ENCODE measurements at places on chromosomes 12 and 14.

DNA sequence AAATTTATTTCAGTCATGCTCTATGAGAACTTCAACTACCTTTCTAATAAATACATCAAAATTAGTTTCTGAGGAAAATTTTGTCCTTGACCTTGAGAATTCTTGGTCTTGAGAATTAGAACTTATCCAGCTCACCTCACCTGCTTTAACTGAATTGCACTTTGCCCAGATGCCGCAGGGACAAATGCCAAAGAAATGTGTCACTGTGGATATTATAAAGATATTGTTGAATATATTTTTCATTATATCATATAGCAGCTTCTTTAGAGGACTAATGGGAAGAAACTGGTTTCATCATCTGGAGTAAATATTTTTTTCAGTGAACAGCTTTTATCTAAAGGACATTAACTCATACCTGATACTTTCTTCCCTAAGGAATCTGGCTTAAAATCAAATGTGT, 54.1 kb downstream of the LRP6 start:
- no peak for DNase-seq

DNA sequence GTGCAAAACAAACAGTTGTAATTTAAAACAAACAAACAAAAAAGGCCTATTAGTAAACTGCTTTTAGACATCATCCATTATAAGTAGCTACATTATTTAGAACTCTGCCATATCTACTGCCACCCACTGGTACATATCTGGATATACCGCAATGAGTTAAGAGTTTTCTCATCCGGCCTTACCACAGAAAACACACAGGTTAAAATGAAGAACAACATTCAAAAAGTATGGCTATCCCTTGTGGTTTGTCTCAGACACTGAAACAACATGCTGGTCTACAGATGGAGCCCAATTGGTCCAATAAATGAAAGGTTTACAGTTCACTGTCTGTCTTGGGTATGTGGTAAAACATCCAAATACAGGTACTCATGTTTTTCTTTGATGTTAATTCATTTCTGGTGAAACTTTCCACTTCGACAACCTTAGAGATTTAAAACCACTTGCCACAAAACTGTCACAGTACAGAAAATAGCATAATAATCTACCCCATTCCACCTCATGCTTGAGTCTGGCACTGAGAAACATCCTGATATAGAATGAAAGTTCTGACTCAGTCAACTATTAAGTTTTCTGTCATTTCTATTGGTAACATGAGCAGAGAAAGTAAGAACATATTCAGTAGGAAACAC, 354.3 kb downstream of the CEP128 start:
- DNase-seq = no peak

GRCh38 chr12:28933864-28934527, 215.1 kb upstream of the FAR2 start:
- DNase-seq = no peak

DNA sequence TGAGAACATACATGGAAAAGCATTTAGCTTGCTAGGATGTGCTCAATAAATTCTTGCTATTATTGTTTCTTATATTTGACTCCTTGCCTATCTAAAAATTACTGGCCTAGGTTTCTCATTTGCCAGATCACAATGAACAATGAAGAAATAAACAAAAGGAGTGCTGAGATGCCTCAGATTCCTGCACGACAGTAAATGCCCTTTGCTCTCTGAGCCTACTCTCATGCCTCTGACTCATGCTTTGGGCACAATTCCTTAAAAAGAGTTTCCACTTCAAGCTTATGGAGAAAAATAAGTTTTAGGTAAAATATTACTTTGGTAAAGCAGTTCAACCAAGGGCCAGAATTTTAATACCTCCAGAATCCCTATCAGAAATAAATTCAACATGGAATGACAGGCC, 30.9 kb downstream of the GRIN2B start:
- no peak for DNase-seq

DNA sequence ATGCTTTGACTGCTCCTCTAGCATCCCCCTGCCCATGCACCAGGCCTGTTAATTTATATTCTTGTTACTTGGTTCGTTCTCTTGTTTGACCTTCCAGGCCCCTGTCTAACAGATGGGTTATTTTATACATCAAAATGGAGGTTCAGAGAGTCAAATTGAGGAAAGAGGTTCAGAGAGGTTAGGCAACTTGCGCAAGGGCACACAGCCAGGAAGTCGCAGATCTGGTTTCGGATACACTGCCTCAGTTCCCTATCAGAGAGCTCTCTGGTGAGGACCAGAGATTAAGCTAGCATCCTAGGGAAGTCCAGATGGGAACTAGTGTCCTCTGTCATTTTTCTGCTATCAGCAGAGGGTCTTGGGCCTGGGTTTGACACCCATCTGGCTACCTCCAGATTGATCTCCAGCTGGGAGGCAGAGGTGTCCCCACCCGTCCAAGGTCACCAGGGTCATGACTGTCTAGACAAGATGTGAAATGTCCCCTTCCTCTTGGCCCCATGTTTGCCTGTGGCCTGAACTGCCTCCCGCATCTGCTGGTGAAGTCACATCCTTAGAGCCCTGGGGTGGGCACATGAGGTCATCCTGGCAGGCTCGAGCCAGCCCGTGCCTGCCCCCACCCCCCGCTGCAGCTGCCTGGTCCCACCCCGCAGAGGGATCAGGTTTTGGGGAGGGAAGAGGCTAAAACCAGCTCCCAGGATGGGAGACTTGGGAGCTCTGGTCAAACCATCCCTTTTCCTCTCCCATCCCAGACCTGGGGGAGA, 84.3 kb upstream of the NCOR2 start:
- DNase-seq = no peak

GRCh38 chr12:94586589-94587259, 63.6 kb downstream of the TMCC3 start:
- no peak for DNase-seq

DNA sequence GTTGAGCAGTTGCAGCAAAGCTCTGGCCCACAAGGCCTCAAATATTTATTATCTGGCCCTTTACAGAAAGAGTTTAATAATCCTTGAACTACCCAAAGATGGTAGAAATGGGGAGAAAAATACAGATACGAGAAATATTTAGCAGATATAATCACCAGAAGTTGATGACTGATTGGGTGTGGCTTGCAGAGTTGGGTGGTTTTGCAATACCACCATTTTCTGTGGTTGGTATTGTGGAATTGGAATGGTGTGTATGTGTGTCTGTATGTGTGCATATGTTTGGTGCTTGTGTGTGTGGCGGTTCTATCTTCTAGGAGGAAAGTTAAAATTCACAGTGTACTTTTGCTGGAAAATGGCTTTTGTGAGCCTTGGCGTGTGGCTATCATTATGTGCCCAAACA, 85.4 kb upstream of the MANSC4 start:
- DNase-seq = no peak

GRCh38 chr14:47200740-47201139, 474.7 kb downstream of the MDGA2 start:
- DNase-seq = no peak

DNA sequence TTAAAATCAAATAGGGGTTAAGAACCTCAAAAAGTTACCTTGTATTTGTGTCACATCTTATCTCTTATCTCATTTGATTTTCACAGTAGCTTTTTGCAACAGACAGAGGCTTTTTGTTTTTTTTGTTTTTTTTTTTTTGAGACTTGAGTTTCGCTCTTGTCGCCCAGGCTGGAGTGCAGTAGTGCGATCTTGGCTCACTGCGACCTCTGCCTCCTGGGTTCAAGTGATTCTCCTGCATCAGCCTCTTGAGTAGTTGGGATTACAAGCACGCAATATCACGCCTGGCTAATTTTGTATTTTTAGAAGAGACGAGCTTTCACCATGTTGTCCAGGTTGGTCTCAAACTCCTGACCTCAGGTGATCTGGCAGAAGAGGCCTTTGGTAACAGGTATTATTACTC, 25.7 kb downstream of the RDH12 start:
- no peak for DNase-seq

GRCh38 chr12:110289044-110289710, 8.1 kb downstream of the ATP2A2 start:
- no peak for DNase-seq

GRCh38 chr14:91934554-91935285, 12.8 kb downstream of the FBLN5 start:
- no peak for DNase-seq

DNA sequence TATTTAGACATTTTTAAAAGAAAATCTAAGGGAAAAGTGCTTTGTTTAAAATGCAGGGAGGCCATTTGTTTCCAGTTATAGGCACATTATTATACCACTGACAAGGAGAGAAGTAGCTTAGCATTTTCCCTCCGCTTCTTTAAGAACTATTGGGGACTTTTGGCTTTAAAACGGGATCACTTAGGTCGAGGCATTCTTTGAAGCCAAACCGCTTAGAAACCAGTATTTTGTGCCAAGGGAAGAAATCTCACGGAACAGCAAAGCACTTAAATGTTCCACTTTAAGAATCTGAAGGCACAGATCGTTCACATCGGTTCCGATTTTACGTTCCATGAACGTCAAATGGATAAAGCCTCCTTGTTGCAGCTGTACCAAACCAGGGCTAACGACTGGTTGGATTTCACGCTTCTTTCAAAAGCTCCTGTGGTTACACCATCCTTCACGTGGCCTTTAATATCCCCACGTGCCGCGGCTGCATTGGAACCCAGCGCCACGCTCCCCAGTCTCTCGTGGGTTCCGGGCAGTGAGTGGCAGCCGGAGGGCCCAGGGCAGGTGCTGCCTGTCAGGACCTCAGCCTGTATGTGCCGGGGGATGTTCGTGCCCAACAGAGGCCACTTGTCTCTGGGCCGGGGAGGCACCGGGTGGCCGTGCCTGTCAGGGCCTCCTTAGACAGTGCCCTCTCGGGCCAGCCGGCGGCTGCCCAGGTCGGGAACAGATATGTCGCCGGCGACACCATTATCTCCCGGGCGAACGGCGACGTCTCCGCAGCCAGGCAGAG, 195.4 kb downstream of the KIF26A start:
- DNase-seq = peak; percentile 63

DNA sequence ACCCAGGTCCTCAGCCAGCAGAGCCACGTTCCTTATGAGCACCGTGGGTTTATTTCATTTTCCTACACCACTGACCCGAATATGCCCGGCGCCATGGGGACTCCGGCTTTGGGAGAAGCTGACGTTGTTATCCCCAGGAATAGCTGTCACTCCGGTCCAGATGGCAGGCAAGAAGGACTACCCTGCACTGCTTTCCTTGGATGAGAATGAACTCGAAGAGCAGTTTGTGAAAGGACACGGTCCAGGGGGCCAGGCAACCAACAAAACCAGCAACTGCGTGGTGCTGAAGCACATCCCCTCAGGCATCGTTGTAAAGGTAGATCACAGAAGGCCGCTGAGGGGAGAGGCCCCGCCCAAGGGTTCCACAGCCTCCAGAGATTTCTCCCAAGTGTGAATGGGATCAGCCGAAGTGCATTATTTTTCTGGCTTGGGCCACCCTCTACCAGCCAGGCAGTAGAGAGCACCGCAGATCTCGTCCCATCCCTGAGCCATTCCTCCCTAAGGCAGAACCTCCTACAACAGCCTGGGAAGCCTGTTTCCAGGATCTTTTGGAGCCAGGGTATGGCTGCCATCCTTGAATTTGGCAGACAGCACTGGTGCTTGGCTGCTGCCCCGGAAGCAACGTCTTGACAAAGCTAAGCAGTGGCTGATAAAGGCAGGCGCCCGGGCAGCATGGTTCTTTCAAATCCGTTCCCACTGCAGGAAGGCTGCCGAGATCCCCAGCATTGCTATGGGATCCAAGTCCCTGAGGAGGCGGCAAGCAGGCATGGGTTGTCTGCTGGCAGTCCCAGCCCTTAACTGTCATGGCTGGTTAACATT, 17.8 kb downstream of the CDK2AP1 start:
- no peak for DNase-seq

DNA sequence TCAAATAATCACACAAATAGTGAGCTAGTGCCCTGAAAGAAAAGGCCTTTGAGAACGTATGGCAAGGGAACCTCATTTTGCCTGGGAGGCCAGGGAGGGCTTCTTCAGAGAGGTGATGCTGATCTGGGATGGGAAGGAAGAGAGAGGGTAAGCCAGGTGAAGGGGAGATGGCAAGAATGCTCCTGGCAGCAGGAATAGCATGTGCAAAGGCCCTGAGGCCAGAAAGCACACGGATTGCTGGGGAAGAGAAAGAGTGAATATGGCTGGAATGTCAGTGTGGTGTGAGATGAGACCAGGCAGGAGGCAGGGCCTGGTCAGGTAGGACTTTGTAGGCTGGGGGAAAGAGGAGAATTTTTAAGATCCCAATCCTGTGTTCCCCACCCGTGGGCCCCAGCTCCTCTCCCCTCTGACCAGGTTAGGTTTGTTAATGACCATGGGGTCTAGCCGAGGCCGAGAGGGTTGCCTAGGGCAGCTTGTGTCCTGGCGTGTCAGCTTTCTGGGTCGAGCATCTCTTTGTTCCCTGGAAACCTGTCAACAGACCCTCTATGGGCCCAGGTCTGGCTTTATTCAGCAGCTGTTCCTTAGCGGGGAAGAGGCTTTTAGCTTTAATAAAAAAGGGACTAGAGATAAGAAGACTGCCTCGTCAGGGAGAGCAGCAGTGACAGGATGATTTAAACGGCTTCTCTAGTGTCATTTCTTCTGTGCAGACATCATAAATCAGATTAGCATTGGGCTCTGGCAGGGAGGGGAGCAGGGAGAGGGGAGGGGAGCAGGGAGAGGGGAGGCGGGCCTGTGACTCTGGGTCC, 123.4 kb downstream of the ADCK1 start:
- no peak for DNase-seq

DNA sequence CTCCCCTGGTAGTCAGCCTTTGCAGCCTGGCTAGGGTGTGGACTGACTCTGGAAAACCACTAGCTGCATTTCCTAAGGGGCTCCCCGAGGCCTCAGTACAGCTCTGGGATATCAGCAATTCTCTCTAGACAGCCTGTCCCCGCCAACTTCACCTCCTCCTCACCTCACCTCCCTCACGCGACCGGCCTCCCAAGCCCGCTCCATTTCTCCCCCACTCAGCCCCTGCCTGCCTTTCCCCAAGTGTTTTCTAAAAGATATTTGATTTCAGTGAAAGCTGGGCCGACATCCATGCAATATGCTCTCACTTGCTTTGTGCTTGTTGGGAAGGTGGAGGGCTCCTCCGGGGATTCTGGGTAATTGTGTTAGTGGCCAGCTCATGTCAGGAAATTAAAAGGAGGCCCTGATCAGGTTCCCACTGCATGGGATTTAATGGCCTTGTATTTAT, 91.8 kb downstream of the ESRRB start:
- DNase-seq = peak; percentile 73

GRCh38 chr14:94021416-94022157, 4.6 kb upstream of the OTUB2 start:
- DNase-seq = no peak

DNA sequence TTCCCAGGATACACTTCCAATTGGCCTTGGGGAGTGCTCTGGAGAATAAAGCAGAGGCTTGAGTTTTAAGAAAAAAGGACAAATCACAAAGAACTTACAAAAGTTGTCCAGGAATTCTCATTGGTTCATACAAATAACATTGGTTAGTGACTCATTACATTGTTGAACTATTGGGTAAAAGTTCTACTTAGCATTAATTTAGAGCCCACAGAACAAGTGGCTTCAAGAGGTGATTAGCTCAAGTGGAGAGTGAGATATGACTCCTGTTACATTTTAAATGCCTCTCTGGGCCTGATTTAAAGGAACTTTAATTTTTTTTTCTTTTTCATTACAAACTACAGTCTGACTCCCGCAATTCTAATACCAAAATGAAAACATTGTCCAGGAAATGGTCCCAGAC, 72.9 kb downstream of the ASCL4 start:
- no peak for DNase-seq

- no peak for DNase-seq
These were observed 3.5 kb upstream of the RNASE4 start for GRCh38 chr14:20680843-20681347.

- DNase-seq = no peak
These were observed 52.0 kb downstream of the PEX5 start for GRCh38 chr12:7241404-7242005.

- DNase-seq = no peak
These were observed 68.1 kb downstream of the BORCS5 start for GRCh38 chr12:12425001-12425400.

- no peak for DNase-seq
These were observed 95.6 kb downstream of the CPNE8 start for GRCh38 chr12:38809832-38810231.

All from left forelimb (tissue), 1 donor.